SK-N-SH (cell line): ENCODE measurements at places on chromosomes 5 and 9. TPM values are rescaled to one million over a fixed set of nuclear protein-coding genes. Genes with fewer than 3 reads are reported as not detected.
A peak's percentile ranks its signal among the peaks of the same experiment; 100 is the strongest.

DNA sequence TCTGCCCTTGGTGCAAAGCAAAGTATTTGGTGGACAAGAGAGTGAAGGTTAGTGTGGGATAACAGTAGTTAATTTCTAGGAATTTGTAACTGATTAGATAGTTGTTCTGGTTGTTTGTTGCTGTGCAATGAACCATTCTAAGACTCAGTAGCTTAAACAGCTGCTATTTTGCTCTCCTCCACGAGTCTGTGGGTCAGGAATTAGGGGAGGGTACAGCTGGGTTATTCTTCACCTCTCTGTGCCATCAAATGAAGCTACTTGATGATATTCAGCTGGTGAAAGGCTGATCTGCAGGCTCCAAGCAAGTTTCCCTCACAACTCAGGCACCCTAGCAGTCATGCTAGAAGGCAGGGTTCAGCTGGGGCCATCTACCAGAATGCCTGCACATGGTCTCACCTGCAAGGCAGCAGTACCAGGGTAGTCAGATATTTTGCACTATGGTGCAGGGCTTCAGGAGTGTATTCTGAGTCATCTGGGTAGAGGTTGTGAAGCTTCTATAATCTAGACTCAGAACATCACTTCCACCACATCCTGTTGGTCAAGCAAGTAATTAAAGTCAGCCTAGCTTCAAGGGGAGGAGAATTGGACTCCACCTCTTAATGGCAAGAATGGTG, 159.5 kb upstream of the SLC28A3 start:
- DNase-seq = no peak

Gene FOXD4L4
- 0.13 and 0.19 TPM in 2 replicates for polyA plus RNA-seq

GRCh38 chr5:122257000-122257399, 55.0 kb upstream of the SNCAIP start:
- DNase-seq = no peak

DNA sequence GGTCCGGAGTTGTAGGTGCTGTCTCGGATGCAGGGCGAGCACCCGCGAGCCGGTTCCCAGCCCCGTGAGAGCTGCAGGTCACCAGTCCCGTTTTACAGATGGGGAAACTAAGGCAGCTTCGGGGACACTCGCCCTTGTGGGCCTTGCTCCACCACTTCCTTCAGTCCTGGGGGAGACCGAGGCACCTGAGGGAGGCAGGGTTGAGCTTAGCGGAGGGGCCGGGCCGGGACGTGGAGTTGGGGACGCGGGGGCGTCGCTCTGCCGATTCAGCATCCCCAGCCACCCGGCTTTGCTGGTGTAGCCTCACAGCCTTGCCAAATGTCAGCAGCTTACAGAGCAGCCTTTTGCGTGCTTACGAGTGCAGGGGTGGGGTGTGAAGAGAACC, 530 bp downstream of the BBLN start:
- peak; percentile 67 for DNase-seq

DNA sequence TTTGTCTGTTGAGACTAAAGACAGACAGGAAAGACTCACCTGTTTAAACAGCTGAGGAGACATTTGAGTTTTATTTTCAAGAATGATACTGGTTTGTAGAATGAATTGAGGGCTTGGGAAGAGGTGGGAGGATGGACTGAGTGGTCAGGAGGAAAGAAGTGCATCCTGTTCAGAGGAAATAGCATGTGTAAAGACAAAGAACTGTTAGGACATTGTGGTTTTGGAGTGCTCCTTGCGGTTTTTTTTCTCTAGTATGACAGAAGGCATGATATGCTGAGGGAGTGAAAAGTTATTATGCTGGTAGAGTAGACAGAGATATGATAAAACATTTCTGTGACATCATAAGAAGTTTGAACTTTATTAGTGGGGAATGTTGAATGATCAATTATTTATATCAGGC, 270.7 kb upstream of the ELAVL2 start:
- DNase-seq = no peak

DNA sequence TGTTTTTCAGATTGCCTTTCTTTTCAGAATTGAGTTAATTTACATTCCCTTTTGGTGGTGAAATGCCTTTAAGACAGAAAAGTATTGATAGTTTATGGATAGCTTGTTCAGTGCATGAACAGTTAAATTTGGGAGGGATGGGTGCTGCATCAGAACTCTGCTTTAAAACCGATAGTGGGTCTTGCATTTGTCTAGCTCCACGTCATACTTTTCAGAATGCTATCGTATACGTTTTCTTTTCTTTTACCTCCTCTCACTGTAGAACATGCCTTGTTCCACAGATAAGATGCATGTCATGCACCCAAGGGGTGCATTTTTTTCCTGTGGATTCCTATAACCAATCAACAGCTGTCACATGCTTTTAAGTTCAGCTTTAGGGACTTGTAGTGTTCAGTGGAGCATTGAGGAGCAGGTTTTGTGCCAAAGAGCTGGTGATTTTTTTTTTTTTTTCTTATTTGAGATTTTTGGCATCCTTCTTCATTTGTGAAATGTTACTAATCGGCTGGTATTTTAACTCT, 2.3 kb downstream of the SLC44A1 start:
- DNase-seq = no peak

DNA sequence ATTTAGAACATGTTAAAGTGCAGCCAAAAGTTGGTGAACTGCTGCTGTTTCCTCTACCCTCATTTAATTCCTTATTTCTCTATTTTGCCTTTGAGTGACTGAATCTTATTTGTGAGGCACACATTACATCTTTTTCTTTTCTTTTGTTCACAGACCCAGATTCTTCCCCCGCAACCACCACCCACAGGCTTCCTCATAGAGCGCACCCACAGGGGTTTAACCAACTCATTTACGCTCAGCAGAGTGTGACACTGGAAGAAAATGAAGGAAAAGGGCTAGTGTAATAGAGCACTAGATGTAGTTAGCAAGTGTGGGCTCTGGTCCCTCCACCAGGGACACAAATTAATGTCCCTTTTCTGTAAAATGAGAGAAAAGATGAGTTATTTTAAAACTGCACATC, 200.7 kb downstream of the PARP8 start:
- no peak for DNase-seq

- DNase-seq = no peak
These were observed 3.3 kb upstream of the PBX3 start for GRCh38 chr9:125743682-125744428.
